Naive thymus-derived CD4-positive, alpha-beta T cell (primary cell): ENCODE measurements at places on chromosomes 6 and 20. TPM values are rescaled to one million over a fixed set of nuclear protein-coding genes. Genes with fewer than 3 reads are reported as not detected.

The ABT1 gene
- total RNA-seq = 23.3 TPM

DNA sequence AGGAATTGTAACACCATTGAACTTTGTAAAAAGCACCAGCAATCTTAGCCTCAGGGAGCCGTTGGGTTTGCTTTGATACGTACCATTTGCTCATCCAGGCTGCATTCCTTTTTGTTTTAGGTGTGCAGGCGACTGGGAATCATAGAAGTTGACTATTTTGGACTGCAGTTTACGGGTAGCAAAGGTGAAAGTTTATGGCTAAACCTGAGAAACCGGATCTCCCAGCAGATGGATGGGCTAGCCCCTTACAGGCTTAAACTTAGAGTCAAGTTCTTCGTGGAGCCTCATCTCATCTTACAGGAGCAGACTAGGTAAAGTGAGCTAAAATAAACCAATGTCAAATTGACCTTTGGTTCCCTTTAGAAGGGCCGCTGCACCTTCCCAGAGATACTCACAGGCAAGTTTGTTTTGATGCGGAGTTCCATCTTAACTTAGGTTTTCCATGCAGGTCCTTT lies 1.6 kb downstream of the MYLIP start:
- no peak for DNase-seq
- peaks cover 49% of the 10 kb centered on the region for H3K4me1 ChIP-seq
- H3K36me3 ChIP-seq = no peaks in the 10 kb centered on the region
- H3K27ac ChIP-seq = peak overlapping the region; percentile 97

GRCh38 chr6:2505624-2506023 lies 245.1 kb downstream of the MYLK4 start:
- H3K36me3 ChIP-seq = no peaks in the 10 kb centered on the region
- H3K4me1 ChIP-seq = no peaks in the 10 kb centered on the region
- no peak overlapping the region for H3K4me3 ChIP-seq
- H3K27ac ChIP-seq = no peak overlapping the region

DNA sequence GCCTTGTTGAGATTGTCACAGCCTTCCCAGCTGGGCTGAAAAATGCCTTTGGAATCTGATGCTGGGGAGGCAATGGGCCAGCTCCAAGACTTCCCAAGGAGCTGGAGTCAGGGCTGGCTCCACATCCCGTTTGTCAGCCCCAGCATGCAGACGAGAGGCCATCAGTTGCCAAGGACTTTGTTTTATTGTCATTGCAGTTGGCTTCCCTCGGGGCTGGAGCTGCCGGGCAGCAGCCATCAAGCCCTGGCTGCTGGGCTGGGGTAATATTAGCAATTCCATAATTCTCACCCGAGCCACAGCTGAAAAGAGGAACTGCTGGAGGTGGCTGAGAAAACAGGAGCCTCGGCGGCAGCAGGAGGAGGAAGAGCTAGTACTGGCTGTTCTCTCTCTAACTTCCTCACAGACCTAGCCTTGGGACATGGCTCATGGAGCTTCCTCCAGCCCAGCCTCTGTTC lies 182.5 kb downstream of the CDC5L start:
- H3K36me3 ChIP-seq = no peaks in the 10 kb centered on the region
- H3K4me1 ChIP-seq = no peaks in the 10 kb centered on the region
- H3K4me3 ChIP-seq = no peak overlapping the region
- DNase-seq = no peak
- H3K27ac ChIP-seq = no peak overlapping the region

DNA sequence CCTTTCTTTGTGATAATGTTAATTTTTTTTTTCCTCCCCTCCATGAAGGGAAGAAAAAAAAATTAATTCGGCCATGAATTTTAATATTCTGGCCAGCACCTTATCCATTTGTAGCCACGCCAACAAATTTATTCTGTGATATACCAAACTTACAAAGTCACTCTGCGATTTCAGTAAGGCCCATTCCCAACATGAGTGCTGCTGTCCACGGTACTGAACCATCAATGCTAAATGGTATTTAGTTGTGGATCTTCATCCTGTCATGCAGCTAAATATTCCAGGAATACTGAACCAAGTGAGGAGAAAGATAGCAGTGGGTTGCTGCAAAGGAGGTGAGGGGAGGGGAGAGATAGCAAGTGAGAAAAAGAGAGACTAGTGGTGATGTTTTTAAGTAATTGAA lies 19.5 kb upstream of the RSPH4A start:
- H3K4me1 ChIP-seq = no peaks in the 10 kb centered on the region
- H3K4me3 ChIP-seq = no peak overlapping the region
- no peak for DNase-seq
- no peak overlapping the region for H3K27ac ChIP-seq

DNA sequence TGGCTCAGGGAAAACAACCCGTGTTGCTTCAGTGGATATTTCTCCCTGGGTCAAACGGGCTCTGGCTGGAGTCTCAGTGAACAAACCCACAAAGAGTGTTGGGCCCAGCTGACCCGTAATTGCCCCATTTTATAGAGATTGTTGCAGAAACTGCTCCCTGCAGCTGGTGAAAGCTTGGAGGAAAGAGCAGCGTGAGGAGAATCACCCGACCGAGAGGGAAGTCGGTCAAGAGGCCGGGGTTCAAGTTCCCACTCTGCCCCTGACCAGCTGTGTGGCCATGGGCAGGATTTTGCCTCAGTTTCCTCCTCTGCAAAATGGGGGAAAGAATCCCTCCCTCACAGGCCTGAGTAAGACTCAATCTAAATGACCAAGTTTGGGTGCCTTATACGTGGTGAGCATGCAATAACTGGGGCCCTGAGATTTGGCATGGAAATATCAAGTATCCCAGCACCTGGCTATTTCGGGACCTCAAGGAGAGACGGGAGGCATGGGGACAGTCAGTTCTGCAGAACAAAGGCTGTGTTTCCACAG lies 1.7 kb upstream of the TGM2 start:
- no peaks in the 10 kb centered on the region for H3K27me3 ChIP-seq
- no peaks in the 10 kb centered on the region for H3K36me3 ChIP-seq
- no peak for DNase-seq
- no peak overlapping the region for H3K27ac ChIP-seq
- H3K4me1 ChIP-seq = no peaks in the 10 kb centered on the region
